ENCODE measurements at places on chromosomes 3 and 15.

DNA sequence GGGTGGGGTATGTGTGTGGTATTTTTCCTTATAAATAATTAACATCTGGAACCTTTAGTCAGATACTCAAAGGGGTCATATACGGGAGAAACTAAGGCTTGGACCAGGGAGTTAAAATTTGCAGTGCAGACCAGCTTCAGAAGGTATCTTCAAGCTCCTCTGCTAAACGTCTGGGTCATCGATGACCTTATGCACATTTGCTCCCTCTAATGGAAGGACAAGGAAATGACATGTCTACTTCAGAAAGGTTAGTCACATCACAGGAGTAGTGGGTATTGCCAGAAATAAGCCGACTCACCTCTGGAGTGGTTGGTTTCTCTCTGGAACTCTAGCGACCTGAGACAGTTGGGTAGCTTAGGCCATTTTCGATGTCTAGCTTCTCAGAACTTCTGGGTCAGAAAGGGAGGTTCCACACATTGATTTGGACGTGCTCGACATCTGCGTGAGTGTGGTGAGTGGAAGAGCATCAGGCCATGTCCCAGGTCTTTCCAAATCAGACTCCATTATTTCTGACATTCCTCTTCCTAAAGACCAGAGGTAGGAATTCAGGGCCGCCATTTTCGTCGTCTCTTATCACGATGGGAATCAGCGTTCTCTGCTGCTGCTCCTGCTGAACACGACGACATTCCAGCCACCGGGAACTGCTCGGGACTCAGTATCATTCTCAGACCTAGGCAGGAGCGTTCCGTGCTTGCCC, 31.8 kb upstream of the RASA2 start:
- DNase-seq, result no peak

- DNase-seq, result no peak
These were observed 188.7 kb upstream of the LINGO1 start for GRCh38 chr15:77821188-77821958.

- no peak for DNase-seq
These were observed 309.7 kb downstream of the LSAMP start for GRCh38 chr3:116135457-116136085.

DNA sequence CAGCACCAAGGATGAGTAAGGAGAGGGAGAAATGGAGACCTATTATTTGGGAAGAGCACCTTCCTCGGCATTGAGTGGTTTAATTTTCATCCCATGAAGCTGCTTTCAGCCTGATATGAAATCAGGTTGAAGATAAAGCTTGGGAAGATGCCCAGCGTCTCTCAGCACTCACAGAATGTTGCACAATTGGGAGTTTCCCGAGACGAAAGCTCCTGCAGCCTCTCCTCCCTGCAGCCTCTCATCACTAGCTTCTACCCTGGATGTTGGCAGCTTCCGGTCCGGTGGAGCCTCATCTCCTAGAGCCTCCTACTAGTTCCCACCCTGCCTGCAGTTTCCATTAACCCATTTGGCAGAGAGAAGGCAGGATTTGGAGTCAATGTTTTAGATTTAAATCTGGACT, 40.3 kb downstream of the EDEM1 start:
- no peak for DNase-seq

DNA sequence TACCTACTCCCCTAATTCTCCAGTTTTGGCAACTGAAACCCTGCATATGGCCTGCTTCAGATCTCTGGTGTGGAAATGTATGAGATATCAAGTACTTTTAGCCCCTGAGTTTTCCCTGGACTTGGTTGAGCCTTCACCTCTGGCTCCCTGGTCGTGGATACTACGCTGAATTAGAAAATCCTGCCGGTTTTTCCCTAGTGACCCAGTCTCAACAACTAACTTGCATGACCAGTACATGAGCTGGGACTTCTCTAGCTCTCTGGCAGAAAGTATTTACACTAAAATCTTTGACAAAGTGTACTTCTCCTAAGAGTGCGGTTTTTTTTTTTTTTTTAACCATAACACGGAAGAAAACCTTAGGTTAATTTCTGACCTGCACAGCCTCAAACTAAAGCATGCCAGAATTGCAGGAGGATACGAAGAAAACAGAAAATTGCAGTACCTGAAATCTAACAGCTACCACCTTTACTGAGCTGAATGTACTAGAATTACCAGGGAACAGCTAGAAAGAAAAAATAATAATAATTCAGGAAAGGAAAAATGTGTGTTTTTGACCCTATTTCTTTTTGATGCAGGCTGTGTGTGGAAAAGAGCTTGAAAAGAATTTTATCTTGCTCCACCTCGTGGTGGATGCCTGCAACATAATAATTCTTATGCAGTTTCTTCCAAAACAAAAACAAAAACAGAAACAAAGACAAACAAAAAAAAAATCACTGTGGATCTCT, 165.6 kb downstream of the GMNC start:
- DNase-seq, result no peak

- no peak for DNase-seq
These were observed 49.5 kb downstream of the SLC25A26 start for GRCh38 chr3:66270288-66270687.

DNA sequence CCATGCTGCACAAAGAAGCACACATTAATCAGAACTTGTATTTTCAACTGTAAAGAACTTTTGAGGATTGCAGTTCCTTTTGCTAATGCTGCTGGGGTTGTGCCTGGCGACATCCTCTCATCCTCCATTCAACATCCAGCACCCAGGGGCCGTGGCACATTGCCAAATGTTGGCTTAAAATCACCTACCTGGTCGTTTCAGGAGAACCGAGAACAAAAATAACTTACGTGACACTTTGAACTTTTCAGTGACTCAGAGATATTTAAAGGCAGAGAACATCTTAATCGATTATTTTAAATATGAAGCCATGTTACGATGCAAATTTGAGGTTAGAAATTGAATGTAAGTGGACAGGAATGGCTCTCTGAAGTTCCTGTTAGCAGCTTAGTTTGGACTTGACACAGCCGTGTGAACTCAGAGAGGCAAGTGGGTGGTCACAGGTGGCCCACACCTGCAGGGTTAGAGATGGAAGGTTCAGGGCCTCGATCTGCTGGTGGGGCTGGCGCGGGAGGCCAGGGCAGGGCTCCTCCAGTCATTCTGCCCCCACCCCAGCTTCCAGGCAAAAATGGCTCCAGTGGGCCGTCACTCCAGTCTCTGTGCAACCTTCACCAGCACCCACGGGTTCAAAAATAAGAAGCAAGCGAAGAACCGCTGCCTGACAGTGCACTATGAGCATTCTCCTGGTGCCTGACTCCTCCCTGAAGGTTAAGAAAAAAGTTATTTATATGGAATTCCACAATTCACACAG, 12.2 kb downstream of the LRRK1 start:
- no peak for DNase-seq

- no peak for DNase-seq
These were observed 116.8 kb downstream of the USP13 start for GRCh38 chr3:179769411-179770247.

DNA sequence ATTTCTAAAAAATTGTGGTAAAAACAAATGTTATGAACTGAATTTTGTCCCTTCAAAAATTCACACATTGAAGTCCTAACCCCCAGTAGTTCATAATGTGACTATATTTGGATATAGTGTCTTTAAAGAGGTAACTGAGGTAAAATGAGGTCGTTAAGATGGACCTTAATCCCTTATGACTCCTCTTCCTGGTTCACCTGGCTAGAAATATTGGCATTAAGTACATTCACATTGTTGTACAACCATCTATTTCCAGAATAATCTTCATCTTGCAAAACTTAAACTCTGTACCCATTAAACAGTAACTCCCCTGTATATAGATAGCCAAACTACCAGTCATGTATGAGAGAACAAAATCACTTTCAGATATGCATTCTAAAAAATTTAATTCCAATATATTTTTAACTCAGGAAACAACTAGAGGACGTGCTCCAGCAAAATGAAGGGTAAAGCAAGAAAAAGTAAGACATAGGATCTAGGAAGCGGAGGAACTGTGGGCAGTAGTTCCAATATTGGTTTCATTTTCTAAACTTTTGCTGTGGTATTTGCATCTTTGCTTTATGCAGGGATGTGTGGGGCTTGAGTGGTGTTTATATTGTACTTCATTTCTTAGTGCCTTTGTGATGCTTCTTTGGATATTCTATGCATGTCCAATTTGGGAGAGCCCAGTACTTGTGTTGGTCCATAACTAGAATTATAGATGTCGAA, 36.7 kb upstream of the IL20RB start:
- no peak for DNase-seq

DNA sequence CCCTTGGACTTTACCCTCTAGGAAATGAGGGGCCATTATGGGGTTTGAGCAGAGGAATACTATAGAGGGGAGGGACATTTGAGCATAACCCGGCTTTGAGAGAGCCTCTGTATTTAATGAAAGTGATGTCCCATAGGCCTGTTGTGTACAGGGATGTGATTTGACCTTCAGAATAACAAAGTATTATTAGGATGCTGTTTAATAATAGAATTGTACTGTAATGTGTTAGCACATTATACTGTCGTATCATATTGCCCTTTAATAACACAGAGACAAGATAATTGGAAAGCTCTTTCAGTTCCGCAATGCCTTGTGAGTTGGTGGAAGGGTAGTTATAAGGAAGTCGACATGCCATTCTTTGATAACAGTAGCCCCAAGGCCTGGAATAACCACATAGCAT, 328.3 kb downstream of the RYR3 start:
- DNase-seq, result no peak

DNA sequence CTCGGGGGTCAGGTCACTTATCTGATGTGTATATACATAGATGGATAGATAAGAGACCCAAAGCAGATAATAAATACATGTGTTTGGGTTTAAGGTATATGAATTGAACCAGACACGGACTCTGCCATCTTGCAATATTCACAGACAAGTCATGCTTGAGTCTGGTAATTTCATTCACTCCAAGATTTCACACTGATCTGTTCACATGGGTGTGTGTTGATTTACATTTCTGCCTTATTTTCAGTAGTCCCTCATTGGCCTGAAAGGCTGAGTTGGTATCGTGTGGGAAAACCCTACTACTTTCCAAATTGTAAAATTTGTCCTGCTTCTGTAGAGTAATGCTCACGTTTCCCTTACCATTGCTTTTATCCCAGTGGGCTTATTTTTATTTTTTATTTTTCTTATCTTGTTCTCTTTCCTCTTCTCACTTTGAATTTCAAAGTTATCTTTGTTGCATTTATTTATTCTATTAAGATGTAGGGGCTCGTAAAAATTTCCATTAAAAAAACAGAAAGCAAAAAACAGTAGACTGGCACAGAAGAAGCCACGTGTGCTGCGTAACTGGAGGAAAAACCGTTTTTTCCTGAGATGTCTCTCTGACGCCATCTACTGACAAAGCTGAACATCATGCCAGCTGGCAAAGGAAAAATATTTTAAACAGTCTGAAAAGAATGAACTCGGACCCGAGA, 10.8 kb upstream of the MFSD1 start:
- no peak for DNase-seq

- no peak for DNase-seq
These were observed 150.5 kb upstream of the ZNF385D start for GRCh38 chr3:21901484-21901883.

DNA sequence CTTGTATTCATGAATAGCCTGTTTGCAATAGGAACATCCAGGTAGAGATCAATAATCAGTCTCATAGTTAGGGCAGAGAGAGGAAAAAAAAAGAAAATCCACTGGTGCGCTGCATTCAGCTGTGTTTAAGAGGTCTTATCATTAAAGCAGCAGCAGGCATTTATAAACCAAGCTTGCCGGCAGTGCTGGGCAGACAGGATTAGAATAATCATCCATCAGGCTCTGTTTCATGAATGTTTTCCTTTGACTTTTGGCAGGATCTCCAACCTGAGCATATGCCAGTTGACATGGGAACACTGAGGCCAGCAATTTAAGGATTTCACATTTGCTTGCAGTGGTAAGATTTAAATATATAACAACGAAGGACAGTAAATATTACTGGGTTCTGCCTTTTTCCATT, 305.2 kb upstream of the SEMA6D start:
- no peak for DNase-seq

DNA sequence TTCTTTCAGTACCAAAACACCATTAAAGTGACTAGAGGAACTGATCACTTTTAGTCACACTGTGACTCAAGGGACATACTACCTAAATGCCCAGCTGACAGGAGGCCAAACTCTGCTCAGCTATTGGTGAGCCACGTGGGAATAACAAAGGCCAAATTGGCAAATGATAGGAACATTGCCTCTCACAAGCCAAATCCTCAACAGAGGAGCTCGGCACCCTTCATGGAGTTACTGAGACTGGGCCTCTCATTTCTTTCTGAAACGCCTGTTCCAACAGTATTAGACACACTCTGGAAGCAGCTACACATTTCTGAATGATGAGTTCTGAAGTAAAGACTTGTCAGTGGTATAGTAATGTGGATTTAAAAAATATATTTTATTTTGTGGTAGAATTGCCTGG, 166.0 kb upstream of the COL8A1 start:
- no peak for DNase-seq

DNA sequence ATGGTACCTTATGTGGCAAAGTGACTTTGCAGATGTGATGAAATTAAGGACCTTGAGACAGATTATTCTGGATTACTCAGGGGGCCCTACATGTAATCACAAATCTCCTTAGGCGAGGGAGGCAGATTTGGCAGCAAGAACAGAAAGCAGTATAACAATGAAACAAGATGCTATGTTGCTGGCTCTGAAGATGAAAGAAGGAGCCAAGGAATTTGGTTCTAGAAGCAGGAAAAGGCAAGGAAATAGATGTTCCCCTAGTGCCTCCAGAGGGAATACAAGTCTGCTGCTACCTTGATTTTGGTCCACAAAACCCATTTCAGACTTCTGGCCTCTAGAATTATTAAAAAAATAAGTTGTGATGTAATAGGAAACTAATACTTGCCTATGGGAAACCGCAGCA, 64.5 kb downstream of the PIK3R4 start:
- no peak for DNase-seq

DNA sequence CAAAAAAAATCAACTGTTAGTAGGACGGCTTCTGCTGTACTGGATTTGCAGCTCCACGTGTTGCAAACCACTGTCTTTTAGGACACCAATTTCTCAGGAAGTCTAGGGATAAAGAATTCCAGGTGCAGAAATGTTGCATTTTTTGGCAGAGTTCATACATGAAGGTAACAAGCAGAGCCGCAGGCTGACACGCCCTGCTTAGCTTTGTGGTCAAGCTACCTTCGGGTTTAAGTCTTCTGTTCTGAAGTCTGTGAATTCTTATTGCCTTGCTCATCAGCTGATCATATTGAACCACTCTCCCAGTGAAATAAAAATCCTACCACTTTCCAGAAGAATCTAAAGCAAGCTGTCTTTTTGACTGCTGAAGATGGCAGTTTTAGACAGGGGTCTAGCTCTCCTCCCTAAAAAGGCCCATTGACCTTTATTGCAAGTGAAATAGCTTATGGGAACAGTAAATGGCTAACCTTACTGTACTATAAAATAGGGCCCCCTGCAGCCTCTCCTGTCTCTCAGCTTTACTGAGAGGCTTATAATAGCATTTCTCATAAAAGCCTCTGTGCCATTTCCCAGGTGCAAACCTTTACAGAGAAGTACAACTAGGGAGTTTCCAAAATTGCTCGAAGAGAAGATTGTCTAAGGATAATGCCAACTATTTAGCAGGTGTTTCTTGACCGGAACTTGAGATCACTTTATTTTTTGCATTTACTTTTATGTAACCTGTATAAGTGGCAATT, 262.2 kb upstream of the IL12A start:
- no peak for DNase-seq
